T-helper 1 cell (primary cell): ENCODE measurements at places on chromosomes 5 and 9.

- no peak for DNase-seq
Measured at GRCh38 chr9:94714494-94714893, 12.0 kb upstream of the AOPEP start.

DNA sequence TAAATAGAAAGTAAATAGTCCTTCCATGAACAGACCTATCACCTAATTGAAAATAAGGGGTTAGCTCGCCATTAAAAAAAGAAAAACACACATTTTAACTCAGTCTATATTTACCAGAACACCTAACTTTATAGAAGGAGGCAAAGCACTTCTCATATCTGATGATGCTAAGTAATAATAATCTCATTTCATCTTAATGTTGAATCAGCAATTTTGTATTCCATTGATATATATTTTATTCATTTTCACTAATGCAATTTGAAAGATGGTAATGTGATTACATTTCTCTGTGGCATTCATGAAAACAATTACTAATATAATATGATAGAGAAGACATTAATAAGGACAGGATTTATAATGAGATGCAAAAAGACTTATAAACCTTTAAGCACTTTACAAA, 276.7 kb downstream of the BNC2 start:
- no peak for DNase-seq

DNA sequence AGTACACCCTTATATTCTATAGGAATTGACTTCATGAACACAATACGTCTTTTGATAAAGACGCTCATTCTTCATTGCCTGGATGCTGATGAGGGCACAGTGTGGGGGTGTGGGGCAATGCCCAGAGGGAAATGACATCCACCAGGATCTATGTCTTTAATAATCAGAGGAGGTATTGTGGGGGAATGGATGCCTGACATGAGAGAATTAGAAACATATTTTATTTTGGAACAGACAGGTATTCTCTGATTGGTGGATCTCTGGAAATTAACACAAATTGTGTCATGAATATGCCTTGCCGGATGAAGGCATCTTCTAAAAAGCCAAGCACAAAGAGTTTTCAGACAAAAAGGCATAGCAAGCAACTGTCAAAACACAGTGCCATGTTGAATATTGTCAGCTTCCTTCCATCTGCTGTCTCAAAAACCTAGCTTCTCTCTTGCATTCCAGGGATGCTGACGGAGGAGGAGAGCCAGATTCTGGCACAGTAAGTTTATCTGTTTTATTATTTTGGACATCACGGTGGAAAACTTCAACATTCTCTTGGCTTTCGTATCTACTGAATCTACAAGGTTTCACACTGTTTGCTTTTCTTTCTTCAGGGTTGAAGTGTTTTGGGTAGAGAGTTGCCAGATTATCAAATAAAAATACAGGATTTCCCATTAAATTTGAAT, 3.9 kb upstream of the C5orf58 start:
- no peak for DNase-seq

DNA sequence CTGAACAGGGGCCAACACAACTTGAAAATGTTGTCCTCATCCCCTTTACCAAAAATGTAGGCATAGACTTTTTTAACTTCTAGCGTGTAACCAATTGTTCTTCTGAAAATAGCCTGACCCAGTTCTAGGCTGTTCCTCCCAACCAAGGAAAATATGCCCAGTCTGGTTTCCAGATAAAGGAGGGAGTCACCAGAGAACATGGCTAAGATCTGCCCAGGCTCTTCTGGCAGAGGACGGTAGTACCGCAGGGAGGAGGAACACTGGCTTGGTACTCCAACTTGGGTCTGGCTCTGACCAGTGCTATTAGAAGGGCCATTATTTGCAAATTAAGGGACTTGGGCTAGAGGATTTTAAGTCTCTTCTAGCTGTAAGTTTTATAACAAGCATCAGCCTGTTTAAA, 63.1 kb downstream of the GRAMD2B start:
- no peak for DNase-seq

DNA sequence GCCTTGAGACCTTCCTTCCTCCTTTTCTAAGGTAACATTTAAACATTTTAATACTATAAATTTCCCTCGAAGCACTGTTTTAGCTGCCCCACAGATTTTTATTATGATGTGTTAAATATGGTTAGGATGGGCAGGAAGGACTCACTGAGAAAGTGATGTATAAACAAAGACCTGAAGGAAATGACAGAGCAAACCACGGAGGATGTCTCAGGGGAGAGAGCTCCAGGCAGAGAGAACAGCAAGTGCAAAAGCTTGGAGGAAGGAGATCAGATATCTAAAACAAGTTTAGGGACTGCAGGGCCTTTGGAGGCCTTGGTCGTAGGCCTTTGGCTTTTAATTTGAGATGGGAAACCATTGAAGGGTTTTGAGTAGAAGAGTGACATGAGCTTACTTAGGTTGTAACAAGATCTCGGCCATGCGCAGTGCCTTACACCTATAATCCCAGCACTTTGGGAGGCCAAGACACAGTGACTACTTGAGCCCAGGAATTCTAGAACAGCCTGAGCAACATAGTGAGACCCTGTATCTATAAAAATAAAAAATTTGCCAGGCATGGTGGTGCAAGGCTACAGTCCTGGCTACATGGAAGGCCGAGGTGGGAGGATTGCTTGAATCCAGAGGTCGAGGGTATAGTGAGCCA, 35.5 kb upstream of the LRRTM2 start:
- peak; percentile 36 for DNase-seq

GRCh38 chr5:154478752-154479159, 729 bp upstream of the HAND1 start:
- DNase-seq, result no peak

DNA sequence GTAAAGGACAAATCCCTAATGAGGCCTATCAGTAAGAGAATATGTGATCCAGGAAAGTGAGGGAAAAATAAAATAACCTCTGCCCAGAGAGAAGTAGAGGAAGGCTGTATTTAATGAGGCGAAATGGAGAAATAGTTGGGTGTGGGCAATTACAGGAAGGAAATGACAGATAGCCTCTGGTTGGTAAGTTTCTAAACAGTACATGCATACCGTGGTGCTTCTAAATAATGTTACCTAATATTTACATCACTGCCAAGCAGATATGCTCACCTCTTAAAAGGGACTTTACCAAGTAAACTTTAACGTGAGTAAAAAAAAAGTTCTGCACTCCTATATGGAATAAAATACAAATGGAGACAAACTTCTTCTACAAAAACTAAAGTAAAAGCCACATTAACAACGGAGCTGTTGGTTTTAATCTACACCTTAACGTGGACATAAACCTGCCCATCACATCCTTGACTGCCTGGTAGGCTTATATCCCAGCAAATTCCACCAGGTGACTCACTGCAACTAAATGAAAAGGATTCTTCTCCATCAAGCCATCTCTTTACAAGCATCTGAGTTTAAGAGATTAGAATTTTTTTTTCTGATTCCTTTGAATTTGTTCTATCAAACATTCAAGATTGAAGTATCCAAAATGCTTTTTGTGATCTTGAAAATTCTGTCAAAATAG, 12.4 kb downstream of the NFIL3 start:
- DNase-seq, result no peak

DNA sequence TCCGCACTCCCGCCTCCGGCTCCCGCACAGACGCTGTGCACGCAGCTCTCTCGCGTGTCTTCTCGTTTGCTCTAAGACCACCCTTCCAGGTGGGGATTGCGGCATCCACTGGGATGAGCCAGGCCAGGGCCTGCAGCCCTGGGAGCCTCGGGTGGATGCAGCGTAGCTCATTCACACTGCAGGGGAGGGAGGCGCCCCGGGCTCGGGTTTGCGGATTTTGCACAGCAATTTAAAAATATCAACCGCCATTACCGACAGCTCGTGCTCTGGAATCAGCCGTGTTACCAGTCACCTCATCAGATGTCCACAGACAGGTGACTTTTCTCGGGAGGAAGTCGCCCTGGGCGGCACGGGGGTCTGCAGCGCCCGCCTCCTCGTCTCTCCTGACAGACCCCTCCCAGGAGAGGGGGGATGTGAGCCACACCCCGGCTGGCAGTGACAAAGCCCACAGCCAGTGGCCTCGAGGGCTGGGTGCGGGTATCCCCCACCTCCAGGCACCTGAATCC, 20.8 kb upstream of the SLC6A3 start:
- DNase-seq, result no peak
